ENCODE measurements at places on chromosomes 7 and 10.
A peak's percentile ranks its signal among the peaks of the same experiment; 100 is the strongest.

DNA sequence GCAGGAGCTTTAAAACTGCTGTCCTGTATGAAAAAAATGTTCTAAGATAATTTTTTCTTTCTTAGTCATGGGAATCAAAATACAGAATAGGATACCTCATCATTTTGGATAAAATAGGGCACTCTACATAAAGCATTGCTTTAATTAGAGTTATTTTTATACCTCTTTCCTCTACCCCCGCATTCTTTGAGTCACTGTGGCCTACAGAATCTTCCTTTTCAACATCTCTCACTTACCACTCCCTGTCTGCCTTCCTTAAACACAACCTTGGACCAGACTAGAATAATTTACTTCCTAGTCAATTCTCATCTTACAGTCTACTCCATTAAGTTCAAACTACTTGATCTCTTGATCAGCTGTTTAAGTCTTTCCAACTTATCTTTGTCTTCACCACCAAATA lies 462.3 kb downstream of the PHTF2 start:
- no peak for DNase-seq

DNA sequence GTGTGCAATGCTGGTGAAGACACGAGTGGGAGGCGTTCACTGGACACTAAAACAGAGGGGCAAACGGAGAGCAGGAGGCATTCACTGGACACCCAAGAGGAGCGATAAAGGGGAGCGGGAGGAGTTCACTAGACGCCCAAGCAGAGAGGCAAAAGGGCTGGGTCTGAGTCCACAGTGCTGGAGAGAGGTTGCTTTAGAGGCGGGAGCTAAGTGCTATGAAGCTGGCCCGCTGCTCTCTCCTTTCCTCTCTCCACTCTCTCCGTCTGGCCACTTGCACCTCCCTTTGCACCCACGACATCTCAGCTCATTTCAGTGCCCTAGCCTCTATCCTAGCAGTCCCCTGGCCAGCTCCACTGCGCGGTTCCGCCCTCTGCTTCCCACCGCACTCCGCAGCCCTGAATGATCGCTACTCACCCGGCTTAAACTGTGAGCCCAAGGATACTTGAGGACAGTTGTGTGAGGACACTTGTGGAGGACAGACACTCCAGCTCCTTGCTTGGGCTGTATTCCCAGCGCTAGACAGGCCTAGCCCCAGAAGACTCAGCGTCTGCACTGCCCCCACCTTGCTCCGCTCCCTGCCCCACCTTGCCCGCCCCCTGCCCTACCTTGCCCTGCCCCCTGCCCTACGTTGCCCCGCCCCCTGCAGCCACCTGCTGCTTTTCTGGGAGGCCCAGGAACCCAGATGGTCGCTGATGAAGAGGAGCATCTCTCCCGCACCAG lies 78.8 kb upstream of the CPXM2 start:
- no peak for DNase-seq

- DNase-seq = no peak
These were observed 27.4 kb upstream of the ATRNL1 start for GRCh38 chr10:115065801-115066200.

GRCh38 chr10:70584366-70584765 lies 18.2 kb downstream of the PRF1 start:
- no peak for DNase-seq

DNA sequence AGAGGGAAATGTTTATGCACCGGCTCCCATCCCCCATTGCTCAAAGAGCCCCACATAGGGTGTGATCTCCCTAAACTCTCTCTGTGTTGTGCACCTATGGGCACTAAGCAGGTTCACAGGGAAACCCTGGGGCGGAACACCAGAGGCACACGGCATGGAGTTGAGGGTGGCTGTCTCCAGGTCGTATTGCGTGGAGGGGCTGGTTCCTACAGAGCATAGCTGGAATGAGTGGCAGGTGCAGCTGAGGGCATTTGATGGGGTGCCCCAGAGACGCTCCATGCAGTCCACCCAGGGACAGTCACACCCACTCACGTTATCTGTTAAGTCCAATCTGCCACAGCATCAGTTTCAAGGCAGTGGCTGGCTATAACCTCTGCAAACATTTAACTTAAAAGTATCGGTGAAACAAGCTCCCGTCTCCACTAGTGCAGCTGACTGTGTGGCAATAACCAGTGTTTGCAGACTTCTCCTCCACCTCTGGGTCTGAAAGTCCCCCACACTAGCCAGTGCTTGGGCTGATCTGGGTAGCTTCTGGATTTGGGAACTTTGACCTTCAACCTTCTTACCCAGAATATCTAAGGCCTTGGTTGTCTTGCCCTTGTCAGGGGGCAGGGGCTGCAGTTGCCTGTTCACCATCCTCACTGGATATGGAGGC lies 249.2 kb upstream of the ZNF32 start:
- no peak for DNase-seq

- no peak for DNase-seq
These were observed 91.5 kb downstream of the FAS start for GRCh38 chr10:89082086-89082485.

DNA sequence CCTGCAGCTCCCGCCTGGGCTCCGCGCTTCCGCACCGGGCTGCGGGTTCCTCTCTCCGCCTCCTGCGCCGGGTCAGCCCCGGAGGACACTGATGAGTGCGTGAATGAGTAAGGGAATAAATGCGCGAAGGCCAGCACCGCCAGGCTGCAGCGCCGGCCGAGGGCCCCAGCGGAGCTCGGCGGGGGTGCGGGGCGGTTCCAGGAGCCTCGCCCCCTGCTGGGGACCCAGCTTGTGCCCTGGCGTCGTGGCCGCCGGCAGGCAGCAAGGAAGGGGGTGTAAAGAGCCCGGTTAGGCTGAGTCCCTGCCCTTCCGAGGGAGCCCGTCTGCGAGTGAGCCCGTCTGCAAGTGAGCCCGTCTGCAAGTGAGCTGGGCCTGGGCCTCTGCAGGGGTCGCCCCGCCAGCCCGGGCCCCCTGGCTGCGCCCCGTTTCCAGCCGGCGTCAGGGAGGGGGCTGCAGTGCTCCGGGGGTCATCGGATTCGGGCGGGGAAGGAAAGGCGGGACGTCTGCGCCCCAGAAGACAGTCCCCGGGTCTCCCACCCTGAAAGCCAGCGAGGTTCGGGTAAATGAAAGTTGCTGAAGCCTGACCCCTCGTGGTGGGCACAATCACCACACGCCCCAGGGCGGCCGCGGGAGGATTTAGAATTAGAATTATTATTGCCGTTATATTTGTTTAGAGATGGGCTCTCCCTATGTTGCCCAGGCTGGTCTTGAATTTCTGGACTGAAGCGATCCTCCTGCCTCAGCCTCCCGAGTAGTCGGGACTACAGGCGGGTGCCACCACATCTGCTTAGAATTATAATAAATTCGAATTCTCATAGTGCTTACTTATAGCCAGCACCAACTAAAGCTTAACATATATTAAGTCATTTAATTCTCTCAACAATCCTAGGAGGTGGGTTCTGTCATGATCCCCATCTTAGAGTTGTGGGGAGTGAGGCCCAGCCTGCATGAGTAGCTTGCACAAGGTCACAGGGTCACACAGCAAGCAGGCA lies 8.6 kb upstream of the CRYGN start:
- peak; percentile 78 for DNase-seq

DNA sequence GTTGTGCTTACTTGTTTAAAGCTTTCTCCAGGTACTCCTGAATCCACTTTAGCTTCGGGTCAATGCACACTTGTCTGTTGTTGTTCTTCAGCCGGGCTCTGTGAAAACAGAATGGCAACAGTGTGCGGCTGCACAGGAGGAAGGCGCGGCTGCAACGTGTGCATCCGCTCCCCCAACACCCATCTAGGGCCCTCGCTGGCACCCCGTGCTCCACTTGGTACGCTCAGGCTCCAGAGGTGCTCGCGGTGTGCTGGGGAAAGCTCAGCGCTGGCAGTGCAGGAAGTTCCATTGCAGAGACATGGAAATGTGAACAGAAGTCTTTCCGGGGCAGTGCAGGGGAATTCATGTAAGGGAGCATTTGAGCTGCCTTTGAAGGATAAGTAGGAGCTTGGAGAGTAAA lies 6.3 kb downstream of the CXCL12 start:
- DNase-seq = no peak

GRCh38 chr7:24135003-24135817 lies 148.8 kb upstream of the NPY start:
- DNase-seq = no peak

DNA sequence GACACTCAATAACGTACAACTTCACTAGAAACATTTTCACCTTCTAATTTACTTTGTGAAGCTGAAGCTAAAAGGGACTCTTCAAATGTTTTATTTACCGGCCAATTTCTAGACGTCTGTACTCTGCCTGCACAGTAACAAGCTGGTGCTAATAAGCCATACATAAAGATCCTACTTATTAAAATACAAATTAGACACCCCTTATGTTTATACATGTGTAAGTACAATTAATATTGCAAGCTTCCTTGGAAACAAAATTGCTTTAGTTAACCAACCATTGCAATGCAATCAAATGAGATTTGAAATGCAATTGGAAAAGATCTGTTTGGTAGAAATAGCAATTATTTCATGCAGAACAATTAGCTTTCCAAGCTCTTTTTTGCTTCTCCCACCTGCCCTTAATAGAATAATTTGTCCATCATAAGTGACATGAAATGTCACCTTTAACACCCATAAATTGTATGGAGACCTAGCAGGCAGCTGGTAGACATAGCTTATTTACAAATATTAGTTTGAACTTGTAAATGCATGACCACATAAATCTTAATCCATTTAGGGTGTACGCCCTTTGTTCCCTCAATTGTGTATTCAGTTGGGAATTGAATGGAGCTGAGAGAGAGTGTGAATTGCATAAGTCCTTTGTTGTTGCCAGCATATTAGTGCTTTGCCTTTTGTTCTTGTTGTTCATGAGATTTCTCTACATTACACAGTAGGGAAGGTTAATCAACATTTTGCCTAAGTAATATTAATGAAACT lies 277.1 kb downstream of the CACNA2D1 start:
- no peak for DNase-seq

All from aorta (tissue), 5 donors.